ENCODE measurements at places on chromosomes 7 and 10.
A peak's percentile ranks its signal among the peaks of the same experiment; 100 is the strongest.

- peak; percentile 62 for DNase-seq
Measured at GRCh38 chr10:43671659-43672531, 23.2 kb upstream of the ZNF32 start.

DNA sequence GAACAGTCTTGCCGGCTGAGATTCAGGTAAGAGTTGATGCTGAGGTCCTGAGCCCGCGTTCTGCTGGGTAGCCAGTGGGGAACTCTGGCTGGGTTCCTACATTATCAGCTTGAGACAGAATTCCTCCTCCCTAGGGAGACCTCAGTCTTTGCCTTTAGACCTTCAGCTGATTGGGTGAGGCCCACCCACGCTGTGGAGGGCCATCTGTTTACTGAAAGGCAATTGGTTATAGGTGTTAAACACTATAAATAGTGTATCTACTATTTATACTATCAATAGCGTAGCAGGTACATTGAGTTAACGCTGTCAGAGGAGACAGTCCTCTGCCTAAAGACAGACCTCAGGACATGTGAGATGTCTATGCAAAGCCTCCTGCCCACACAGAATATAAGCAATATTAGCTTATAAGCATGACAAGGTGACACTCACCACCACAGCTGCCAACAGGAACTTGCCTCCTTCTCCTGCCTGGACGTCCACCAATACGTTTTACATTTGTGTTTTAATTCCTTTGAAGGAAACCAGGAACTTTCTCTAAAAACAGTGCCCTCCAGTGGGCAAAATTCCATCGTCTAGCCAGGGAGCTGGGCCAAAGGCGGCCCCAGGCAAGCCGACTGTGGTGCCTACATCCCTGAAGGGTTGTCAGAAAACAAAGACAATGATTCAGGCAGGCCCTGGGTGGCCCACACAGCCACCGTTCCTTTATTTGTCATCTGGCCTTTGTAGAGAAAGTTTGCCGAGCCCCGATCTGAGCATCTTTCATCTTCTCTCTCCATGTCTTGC is 58.8 kb downstream of the INSIG1 start:
- DNase-seq, result no peak

GRCh38 chr7:70193514-70193913 is 595.2 kb downstream of the AUTS2 start:
- DNase-seq, result no peak

GRCh38 chr10:43202657-43203447 is 64.0 kb downstream of the RASGEF1A start:
- DNase-seq, result no peak

DNA sequence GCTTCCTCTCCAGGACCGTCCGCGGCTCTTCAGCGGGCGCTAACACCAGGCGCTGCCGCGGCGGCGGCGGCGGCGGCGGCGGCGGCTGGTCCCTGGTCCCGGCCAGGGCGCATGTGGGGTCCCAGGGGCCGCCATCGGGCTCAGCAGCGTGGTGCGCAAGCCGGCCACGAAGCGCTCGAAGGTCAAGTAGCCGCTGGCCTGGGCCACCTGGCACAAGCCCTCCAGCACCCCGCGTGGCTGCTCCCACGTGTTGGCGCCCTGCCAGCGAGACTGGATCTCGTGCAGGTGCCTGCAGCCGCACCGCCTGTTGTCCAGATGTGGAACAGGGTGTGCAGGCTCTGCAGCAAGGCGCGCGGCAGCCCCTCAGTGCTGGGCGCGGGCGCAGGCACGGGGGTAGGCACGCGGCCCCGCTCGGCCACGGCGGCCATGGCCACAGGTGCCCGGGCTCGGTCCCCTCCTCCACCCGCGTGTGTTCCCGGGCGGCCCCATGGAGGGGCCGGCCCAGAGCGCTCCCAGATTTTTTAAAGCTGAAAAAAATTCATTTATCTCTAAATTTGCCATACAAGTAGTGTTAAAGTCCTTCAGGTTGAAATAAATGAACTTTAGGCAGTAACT is 884.2 kb upstream of the ZNF722 start:
- DNase-seq, result no peak

- no peak for DNase-seq
Measured at GRCh38 chr7:133794479-133794878, 332.7 kb upstream of the LRGUK start.

Measured in stimulated activated CD4-positive, alpha-beta T cell treated with anti-CD3 and anti-CD28 coated beads, Interleukin-1b, Interleukin-23, amount 100 ng/mL, for 4 hours (primary cell).